GOT3 (cell line): ENCODE measurements at places on chromosomes 4 and X.

DNA sequence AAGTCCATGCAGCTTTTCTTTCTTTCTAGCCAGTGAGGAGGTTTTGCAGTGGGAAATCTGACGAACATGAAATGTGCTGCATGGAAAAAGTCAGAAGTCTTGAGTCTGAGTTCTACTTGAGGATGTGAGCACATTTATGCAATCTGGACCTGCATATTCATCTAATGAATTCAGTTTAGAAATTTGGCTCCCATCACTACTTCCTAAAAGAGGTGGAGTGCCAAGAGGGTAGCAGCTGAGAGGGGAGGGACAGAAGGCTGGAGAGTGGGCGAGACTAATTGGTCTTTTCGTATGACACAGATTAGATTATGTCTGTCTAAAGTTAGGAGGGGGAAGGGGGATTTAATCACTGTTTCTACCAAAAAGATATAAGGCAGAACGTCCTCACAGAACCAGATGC is 535.9 kb downstream of the IQCM start:
- no peak for DNase-seq

DNA sequence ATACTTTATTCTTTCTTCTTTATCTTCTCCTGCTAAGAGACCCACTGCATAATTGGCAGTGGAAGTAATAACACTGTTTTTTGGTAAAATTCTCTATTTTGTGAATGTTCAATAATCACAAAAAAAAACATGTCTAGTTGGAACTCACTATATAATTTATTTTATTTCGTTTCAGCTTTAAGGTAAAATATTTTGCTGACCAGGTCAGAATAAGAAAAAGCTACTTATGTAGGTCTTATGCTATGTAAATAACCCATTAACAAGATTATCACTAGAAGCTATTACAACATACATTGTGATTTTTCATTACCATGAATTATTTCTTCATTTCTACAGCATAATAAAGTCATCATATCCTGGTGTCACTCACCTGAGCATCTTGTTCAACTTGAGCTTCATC is 19.3 kb downstream of the ANXA5 start:
- DNase-seq = no peak

DNA sequence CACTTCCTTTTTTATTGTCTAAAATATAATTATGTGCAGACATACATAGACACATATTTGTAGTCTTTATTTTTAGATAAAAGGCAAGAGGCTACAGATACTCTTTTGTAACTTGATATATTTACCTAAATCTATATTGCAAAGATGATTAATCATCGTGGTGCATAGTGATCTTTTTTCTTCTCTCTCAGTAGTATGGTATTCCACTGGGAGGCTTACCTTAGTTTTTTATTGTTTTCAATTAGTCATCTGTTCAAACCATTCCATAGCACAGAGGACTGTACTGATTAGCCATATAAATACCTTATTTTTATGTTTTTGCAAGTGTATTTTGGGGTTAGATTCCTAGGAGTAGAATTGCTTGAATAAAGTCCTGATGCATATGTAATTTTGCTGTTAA is 619.7 kb downstream of the GRXCR1 start:
- no peak for DNase-seq

DNA sequence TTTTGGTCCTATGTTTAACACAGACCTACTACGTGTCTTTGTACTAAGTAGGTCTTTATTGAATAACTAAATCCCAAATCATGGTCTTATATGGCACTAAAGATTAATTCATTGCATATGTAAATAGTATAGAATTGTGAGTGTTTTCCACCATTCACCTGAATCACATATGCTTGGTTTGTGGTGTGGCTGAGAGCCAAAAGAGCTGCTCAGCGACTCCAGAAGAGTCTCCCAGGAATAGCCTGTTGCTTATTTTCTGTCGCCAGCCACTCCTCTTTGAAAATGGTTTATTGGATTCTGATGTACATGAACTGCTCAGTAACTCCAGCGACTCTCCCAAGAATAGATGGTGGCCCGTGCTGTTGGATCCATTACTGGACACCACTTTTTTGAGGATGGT is 184.5 kb downstream of the CLCN4 start:
- DNase-seq = no peak

DNA sequence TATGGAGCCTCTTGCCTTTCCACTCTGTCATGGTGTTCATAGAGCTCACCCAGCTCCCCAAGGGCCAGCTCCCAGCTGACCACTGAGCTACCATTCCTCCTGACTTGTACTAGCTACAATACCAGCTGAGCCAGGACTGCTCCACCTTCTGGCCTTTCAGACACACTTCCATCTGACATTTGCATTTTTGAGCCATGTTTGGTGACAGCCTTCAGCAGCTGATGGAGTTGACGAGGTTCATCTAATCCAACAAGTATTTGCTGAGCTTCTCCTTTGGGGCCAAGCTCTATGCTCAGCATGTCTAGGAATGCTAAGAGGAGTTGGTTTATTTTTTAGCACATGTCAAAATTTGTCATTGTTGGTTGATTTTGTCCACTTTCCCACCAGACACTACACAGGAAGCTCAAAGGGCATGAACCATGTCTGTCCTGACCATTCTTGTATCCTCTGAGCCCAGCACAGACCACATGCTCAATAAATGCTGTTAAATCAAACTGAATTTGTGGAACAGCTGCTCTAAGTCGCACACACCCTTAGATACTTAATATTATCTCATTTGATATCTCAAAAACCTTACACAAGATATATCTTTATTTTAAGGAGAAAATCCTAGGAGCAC is 142.6 kb upstream of the PPARGC1A start:
- no peak for DNase-seq

- no peak for DNase-seq
Observed at GRCh38 chr4:1516261-1516660, 110.0 kb upstream of the NKX1-1 start.

- DNase-seq = no peak
Observed at GRCh38 chr4:1465173-1466033, 59.2 kb upstream of the NKX1-1 start.

- no peak for DNase-seq
Observed at GRCh38 chr4:53592122-53592521, 836 bp upstream of the LNX1 start.

DNA sequence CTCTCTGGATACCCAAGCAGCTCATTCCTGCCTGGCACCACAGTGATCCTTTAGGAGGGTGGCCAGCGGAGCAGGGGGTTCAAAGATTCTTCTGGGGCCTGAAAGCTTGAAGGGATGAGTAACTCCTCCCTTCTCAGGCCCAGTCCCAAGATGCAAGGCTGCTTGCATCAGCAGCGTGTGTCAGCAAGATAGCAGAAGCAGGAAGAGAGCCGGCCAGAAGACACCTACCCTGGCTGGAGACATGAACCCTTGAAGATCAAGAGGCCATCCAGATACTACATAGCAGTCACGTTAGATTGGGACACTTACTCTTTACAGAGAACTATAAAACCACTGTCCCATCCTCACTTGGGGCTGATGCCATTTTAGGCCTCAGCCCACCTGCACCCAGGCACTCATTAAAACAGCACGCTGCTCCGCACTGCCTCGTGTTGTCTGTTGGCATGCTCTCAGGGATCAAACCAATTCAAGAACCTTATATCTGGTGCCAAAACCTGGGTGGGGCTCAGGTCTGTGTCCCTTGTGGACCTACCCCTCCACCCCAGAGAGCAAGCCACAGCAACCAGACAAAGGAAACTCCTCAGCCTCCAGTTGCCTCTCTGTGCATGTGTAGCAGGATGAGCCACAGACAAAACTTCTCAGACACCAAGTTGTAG is 6.5 kb downstream of the UGT2B17 start:
- no peak for DNase-seq

DNA sequence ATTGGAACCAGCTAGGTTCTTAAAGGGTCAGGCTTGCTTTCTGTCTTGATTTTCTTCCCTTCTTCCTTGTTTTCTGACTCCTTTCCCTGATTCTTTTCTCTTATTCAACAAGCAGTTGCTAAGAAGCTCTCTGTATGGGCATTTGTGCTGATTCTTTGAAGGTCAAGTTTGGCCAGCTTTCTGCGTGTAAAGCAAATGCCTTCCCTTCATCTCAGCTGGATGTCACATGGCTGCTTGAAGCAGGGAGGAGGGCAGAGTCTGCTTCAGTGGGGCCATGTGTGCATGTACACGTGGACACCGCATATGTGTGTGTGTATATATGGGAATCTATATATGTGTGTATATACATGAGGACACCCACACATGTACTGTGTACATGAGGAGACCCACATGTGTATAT is 139.9 kb upstream of the ATP6AP2 start:
- no peak for DNase-seq

DNA sequence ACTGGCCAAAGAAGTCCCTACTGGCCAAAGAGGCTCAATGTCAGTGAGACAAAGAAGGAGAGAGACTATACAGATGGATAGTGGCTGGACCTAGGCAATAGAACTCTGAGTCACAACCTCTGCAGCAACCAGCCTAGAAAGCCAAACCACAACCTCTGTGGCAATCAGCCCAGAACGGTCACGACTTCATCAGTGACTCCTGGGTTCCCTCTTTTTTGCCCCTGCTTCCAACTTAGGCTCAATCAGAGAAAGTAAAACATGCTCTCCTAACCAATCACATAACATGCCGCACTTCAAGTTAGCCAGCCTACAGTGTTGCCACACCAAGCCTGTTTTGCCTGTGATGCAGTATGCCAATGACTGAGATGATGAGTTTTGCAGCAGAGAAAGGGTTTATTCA is 203.4 kb downstream of the ANAPC10 start:
- DNase-seq = no peak

DNA sequence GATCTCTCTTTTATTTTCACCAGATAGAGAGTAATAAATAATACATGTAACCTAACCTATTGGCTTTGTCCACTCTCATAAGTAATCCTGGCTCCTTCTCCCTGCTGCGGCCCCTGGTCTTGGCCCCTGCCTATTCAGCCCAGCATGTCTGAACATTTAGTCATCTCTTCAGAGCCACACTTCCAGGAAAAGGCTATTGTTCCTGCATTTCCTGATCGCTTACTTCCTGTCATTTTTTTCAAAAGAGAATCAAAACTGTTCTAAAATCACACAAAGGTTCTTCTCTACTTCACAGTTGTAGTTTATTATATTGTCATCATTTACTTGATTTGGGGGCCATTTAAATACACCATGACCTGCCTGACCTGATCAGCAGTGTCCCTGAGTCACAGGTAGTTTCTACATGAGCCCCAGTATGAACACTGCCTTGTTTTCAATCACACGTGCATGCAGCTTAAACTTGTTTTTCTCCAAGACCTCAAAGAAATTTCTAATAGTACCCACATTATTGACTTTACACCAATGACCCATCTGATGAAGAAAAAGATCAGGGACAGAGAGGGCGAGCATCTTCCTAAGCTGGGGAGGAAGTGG is 47.4 kb upstream of the KDR start:
- DNase-seq = no peak

GRCh38 chr4:113436360-113436759 is 325.2 kb downstream of the CAMK2D start:
- no peak for DNase-seq

- DNase-seq = no peak
Observed at GRCh38 chr4:10687526-10687925, 3.0 kb upstream of the CLNK start.

GRCh38 chrX:45110494-45110893 is 90.2 kb downstream of the DIPK2B start:
- no peak for DNase-seq

- DNase-seq = no peak
Observed at GRCh38 chr4:74311696-74312313, 3.5 kb downstream of the EPGN start.
